Glomerular endothelial cell (primary cell): ENCODE measurements at places on chromosomes 2 and 18. TPM values are rescaled to one million over a fixed set of nuclear protein-coding genes. Genes with fewer than 3 reads are reported as not detected.

- no peak for DNase-seq
These were observed 1.5 kb upstream of the ASB18 start for GRCh38 chr2:236265675-236266074.

DNA sequence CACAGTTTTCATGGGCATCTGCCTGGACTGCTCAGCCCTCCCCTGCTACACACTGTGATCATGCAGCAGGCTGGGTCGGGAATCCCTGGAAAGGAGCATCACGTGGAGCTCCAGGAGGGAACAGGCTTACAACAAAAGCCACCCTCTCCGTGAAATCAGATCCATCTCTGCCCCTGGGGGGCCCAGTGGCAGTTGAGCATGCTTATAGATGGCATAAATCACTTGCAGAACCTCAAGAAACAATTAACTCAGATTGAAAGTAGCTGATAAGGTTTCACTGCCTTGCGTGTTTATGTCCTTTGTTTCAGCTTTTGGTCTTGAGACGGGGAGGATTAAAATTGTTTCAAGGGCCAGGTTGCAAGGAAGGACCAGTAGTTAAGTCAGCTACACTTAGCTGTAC is 354.8 kb upstream of the MEIS1 start:
- no peak for DNase-seq

DNA sequence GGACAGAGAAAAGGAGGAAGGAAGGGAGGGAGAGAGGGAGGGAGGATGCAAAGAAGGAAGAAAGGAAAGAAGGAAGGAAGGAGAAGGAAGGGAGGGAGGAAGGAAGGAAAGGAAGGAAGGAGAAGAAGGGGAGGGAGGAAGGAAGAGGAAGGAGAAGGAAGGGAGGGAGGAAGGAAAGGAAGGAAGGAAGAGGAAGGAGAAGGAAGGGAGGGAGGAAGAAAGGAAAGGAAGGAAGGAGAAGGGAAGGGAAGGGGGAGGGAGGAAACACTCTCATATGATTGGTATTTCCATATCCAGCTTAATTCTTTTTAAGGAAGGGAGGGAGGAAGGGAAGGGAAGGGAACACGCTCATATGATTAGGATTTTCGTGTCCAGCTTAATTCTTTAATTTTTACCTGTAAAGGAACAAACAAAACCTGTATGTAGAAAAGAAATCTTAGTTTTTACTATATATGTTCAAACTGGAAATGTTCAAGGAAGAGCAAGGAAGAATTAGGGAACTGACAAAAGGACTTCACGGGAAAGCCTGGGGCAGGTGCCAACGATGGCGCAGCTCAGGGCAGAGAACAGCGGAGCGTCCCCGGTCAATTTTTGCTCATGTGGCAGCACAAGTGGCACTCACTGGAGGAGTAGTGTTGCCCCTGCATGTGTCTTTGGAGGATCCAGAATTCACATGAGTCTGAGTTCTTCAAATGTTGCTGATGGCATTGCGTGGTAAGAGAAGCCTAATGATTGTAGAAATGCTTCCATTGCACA is 228.6 kb downstream of the ZNF516 start:
- no peak for DNase-seq

GRCh38 chr18:59945544-59945943 is 45.7 kb downstream of the PMAIP1 start:
- DNase-seq, result no peak

DNA sequence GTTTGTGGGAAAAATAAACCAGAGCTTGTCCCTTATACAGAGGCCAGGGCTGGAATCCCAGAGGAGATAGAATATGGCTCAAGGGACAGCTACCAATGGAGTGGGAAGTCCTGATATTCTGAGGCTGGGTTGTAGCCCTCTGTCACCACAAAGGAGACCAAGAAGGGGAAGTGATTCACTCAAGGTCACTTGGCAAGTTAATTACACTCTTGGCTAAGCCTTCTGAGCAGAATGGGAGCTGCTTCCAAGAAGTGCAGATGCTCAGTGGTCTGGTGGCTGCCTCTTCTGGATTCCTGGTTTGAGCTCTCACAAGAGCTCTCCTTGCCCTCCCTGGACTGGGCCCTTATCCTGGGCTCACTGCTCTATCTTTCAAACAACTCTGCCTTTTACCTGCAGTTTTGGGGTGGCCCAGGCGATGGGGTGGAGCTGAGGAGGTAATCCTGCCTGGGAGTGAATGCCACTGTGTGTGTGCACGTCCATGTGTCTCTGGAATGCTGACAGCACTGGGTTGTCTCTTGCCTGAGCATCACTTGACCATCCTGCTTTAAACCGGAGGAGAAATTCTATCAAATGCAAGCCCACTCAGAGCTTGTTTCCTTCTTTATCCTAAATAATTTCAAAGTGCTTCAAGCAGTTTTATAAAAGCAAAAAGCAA is 168.2 kb downstream of the KCNS3 start:
- no peak for DNase-seq

DNA sequence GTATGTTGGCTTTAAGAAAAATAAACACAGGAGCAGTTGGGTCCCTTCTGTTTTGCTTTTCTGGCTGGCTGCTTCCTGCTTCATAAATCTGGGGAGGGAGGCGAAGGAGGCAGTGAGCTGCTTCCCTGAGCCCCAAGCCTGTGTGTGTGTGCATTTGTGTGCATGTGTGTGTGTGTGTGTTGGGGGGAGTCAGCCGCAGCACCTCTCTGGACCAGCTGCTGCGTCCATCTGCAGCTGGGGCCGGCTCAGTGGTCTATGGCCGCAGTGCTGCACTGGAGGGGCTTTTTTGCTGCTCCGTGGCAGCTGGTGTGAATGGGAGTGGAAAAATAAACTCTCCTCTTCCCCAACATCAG is 192.3 kb downstream of the RNF144A start:
- no peak for DNase-seq

The VRK2 gene
- 24.6 and 25.8 TPM in 2 replicates for total RNA-seq

DNA sequence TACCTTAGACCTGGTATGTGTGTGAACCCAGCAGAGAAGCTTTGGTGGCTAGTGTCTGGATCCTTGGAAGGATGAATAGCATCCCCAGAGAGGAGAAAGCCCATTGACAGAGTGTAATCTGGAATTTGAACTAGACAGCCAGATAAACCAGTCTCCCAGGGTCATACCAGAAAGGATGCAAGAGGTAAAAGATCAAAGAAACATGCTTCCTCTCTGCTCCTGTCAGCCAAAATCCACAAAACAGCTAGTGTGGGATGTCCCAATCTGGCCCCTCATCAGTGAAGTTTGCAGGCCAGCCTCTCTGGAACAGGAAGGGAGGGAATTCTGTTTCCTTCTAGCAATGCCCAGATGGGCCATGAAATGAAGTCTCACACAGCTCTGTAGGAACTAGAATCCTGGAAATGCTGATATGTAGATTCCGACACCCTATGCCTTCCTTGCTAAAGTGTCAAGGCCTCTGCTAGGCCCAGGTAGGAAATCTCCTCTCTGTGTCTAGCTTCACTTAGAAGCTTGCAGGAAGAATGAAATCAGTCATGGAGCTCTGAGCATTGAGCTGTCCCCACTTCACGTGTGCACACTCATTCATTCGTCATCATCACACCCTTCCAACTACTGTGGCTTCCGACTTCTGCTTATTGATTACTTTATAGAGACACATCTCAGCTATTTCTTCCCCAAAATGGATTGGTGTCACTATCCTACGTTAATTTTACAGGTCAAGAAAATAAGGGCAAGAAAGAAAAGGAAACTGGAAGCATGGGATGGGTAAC is 38.0 kb downstream of the EVA1A start:
- DNase-seq, result no peak

- DNase-seq, result no peak
These were observed 138.9 kb upstream of the CDH19 start for GRCh38 chr18:66742832-66743231.

- DNase-seq, result no peak
These were observed 145.7 kb downstream of the DYSF start for GRCh38 chr2:71599038-71599437.

DNA sequence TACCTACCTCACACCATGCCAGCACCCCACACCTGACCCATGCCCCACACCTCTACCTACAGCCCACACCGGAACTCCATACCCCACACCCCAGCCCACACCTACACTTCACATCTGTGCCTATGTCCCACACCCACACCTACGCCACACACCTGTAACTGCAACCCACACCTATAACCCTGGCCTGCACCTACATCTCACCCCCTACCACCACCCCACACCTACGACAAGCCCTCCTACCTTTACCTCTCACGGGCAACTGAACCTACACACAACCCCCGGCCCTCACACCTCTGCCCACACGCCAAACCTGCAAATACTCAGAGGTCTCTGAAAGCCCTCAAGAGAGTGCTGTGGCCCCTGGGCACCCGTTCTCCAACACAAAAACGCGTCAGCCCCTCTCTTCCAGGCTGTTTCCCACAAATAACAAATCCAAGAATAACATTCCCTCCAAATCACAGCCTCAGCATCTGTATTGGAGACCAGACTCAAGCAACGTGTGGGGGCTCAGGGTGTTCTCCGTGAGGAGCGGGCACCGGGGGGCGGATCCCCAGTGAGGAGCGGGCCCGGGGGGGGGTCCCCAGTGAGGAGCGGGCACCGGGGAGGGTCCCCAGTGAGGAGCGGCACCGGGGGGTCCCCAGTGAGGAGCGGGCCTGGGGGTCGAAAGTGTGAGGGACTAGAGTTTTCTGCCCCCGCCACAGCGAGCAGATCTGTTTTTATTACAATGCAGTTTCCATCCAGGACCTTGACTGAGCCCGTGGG is 33.4 kb downstream of the SLC66A2 start:
- DNase-seq, result no peak

DNA sequence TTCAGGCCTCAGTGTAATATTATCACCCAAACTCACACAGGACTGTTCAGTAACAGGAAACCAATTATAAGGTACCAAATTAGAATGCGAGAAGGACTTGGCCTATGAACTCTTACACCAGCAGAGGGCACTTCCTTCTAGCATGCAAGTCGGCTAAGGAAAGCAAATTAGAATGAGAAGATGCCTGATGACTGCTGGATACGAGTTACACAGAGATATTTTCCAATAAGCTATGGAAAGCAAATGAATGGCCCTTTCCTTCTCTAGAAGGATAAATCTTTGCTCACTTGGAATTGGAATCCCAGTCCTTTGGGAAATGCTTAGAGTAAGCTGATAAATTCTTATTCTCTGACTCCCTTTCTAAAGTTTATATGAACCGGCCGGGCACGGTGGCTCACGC is 109.8 kb downstream of the AP1S3 start:
- DNase-seq, result no peak

- no peak for DNase-seq
These were observed 95.3 kb downstream of the TMEM247 start for GRCh38 chr2:46574457-46575355.
